ENCODE measurements at places on chromosomes 3 and 15.

- no peak for DNase-seq
Observed at GRCh38 chr15:36885771-36886170, 214.6 kb downstream of the MEIS2 start.

GRCh38 chr15:92277776-92278175 lies 115.9 kb upstream of the ST8SIA2 start:
- no peak for DNase-seq

DNA sequence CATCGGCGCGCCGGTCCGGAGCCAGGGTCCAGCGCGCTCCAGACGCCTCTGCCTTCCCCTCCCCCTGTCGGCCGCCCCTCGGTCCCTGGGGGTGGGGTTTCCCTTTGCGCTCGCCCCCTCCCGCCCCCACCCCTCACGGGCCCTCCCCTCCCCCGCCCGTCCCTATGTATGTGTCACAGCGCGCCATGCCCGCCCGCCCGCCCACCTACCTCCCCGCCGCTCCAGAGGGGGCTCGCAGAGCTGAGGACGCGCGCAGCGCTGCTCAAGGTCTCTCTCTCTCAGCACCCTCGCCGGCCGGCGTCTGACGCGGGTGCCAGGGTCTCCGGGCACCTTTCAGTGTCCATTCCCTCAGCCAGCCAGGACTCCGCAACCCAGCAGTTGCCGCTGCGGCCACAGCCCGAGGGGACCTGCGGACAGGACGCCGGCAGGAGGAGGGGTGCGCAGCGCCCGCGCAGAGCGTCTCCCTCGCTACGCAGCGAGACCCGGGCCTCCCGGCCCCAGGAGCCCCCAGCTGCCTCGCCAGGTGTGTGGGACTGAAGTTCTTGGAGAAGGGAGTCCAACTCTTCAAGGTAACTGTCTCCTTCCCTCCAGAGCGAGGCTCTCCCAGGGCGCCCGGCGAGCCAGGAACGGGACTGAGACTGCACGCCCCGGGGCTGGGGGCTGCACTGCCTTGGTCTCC lies at the start of gene ACAN:
Gene ACAN (plus strand): TSS at position 196 of the 679 bp plus-strand sequence. CDS start 32,771 bp downstream, outside the sequence.
- no peak for DNase-seq

DNA sequence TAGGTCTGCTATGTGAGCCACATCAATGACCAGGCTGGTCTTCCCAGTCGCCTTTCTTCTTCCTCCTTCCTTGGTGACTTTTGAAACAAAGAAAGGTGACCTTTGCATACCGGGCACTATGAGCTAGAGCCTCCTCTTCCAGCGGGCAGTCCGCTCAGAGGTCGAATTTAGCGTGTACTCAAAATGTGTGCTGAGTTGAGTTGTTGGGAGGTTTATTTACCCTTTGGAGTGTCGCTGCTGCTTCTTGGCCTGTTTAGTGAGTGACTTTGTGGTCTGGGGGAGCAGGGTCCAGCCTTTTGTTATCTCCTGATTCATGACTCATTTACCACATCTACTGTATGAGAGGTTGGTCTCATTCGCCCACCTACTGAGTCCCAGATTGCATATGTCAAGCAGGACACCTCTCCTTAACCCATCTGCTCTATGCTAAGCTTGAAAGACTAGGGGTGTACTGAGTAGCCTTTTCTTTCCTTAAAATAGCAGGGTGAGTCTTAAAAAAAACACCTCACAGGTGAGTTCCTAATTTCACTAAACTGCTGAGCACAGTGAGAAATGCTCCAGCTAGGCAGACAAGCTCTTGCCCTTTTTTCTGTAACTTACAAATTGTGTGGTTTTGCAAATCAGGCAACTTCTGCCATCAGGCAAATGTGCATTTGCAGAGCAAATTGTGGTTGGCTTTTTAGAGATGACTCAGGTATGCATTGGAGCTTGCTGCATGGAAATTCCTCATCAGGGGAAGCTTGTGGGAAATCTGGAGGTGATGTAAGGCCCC lies 3.2 kb upstream of the SIAH2 start:
- DNase-seq = no peak

DNA sequence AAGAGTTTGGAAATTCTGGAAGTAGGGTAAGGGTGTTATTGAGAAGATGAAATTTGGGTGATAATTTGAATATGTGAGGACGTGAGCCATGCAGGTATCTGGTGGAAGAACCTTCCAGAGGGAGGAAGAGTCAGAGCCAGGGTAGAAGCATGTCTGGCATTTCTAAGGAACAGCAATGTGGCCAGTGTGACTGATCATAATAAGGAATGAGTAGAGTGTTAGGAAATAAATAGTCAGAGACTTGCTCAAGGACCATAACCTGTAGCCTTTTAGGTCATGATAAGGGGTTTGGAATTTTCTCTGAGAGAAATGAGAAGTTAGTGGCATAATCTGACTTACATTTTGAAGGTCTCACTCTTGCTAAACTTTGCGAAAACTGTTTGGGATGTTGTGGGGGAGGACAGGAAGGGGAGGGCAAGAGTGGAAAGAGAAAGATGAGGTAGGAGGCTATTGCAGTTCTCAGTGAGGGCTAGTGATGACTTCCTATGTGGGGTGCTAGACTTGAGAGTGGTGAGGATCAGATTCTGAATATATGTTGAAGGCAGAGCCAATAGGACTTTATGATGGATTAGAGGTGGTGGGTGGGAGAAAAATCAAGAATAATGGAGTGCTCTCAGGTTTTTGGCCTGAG lies 568.3 kb downstream of the AGBL1 start:
- no peak for DNase-seq

DNA sequence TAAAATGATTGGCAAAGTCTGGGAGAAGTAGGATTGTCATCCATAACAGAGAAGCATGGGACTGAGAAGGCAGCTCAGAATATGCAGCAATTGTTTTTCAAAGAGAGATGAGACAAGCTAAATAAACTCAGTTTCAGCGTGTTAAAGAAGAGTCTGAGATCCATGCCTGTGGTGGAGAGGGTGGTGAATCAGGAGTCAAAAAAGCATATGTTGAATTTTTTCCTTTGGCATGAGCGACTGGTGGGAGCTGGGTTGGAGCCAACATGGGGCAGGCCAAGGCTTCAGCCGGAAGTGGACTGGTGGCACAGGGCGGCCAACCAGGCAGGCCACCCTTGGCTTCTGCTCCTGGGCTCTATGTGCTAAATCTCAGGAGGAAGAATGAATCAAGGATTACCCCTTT lies 102.0 kb downstream of the SST start:
- no peak for DNase-seq

DNA sequence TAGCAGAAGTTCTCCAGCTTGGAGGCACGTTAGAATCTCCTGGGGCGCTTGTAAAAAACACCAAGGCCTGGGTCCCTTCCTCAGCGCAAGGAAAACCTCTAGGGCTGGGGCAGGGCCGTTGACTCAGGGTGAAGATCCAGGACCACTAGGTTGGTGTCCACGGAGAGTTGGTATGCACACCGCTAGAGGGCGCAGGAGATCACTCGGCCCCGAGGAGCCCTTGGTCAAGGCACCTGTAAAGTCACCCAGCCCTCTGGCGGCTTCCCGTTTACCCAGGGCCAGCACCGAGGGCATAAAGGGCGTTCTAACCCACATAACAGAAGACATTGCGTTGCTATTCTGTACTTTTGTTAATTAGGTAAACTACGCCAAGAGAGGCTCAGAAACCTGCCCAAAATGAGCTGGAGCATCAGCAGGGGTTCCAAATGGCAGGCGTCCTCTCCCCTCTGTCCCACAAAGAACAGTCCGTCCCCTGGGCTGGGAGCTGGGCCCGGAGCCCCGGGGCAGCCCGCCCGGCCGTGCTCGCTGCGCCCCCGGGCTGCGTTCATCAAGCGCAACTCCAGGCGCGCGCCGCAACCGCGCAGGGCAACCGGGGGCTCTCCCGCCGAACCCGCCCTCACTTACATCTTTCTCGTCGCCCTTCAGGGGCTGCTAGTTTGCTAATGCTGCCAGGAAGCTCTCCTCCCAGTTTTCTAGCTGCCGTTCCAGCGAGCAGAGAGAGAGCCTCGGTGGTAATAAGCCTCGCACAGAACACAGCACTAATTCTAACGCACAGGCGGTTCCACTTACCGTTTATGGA lies 332.1 kb downstream of the ARRDC4 start:
- no peak for DNase-seq

GRCh38 chr3:47010111-47010712 lies 30.7 kb downstream of the NBEAL2 start:
- no peak for DNase-seq

GRCh38 chr3:15011174-15011573 lies 53.9 kb downstream of the MRPS25 start:
- DNase-seq = no peak

DNA sequence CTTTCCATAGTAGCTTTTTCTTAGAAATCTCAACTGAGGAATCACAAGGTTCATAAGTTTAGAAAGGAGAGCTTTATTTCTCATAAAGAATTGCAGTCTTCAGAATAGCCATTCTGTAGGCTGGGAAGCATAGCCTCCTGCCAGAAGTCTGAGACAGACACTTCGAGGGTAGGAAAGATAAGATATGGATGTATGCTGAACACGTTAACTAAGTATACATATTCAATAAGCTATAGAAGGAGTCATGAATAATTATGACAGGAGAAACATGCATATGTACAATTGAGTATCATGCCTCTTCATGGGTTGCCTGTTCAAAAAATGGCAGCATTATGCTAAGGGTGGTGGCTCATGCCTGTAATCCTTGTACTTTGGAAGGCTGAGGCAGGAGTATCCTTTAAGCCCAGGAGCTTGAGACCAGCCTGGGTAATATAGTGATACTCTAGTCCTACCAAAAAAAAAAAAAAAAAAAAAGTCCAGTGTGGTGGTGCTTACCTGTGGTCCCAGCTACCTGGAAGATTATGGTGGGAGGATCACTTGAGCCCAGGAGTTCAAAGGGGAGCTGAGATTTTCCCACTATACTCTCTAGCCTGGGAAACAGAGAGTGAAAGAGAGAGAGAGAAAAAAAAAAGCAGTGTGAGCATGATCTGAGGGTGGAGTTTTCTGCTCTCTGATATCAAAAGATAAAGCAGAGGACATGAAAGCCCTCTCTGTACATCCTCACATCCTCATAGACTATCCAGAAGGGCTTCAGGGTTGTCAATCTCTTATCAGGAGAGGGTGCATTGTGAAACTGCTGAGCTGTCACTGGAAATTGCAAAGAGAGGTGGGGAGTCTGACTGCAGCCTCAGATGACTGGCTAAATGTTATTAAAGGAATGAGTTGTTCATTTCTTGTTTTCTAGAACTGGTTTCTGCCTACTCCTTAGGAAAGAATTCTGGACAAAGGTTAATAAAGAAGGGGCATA lies 23.6 kb upstream of the CADPS start:
- no peak for DNase-seq

- no peak for DNase-seq
Observed at GRCh38 chr3:58036293-58037032, 28.2 kb downstream of the FLNB start.

GRCh38 chr3:84974347-84974746 lies 15.6 kb downstream of the CADM2 start:
- DNase-seq = no peak

DNA sequence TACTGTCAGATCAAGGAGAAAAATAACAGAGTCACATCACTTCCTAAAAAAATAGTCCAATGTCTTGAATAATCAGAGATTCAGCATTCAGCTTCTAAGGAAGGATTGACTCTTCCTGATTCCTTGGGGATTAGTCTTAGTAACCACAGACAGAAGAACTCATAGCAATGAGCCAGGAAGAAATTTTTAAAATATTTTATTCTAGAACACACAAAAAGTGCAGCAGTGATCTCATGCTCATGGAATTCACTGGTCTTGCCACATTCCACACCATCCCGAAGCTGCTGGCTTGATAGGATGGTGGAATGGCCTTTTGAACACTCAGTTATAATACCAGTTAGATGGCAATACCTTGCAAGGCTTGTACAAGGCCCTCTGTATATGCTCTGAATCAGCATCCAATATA lies 43.0 kb upstream of the ABI3BP start:
- no peak for DNase-seq

- no peak for DNase-seq
Observed at GRCh38 chr3:179233043-179233442, 17.9 kb downstream of the KCNMB3 start.

GRCh38 chr3:38650248-38650951 lies 913 bp upstream of the SCN5A start:
- no peak for DNase-seq

GRCh38 chr3:100084100-100084806 lies 30.0 kb downstream of the FILIP1L start:
- no peak for DNase-seq

- DNase-seq = no peak
Observed at GRCh38 chr3:171269542-171269941, 190.7 kb downstream of the TNIK start.

- peak; percentile 22 for DNase-seq
Observed at GRCh38 chr3:185824051-185825005, 514 bp downstream of the IGF2BP2 start.

DNA sequence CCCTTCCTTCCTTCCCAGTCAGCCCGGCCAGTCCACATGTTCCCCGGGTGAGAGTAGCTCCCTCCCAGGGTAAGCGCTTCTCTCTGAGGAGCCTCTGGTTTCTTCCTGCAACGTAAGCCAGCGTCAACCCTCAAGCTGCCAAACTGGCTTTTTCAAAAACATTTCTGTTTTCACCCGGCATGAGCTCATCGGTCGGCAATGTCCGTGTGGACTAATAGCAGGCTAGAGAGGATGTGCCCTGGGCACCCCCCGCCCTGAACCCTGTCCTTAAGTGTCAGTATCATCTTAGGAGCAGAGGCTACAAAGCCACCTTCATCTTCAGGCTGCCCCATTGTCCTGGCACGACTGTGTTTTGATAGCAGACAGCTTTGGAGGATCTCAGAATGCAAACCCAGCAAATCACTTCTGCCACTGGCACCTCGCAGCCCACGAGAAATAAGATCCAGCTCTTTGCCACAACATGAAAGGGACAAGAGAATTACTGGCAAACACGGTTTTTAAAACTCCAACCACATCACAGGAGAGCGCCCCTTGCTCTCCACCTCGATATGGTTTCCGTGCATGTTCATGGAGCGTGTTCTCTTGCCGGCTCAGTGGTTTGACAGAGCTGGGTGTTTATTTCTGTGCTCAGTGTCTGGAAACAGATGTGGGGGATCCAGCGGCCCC lies 9.9 kb downstream of the ALDH1A3 start:
- no peak for DNase-seq

- DNase-seq = peak; percentile 27
Observed at GRCh38 chr15:90095521-90095959, 6.7 kb downstream of the IDH2 start.

DNA sequence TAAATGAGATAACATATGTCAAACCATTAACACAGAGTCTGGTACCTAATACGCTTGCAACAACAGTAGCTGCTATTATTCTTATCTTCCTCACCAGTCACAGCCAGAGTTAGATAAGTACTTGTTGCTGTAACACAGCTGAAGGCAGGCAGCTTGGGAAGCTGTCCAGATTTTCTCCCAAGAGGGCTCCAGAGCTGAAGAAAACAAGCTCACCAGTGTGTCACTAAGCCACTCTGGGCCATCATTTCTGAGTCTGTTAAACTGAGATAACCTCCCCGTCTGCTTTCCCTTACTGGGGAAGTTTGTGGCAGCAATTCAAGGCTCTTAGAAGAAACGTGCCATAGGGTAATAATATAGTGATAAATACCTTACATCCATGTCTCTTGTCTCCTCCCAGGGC lies 226.3 kb downstream of the TAFA4 start:
- DNase-seq = no peak

Measured in activated gamma-delta T cell treated with Interleukin-2 at 50 U/mL for 16 hours (primary cell).